ENCODE measurements at places on chromosomes 12 and 14. TPM values are rescaled to one million over a fixed set of nuclear protein-coding genes. Genes with fewer than 3 reads are reported as not detected.

GDF11 gene
- 7.7 TPM for total RNA-seq

ANO2 gene
- not detected for total RNA-seq

- no peak for DNase-seq
- H3K36me3 ChIP-seq, result no peaks in the 10 kb centered on the region
- H3K4me3 ChIP-seq, result peak overlapping the region; percentile 33
- H3K4me1 ChIP-seq, result peaks cover 17% of the 10 kb centered on the region
- H3K27me3 ChIP-seq, result peaks cover under 1% of the 10 kb centered on the region
These were observed 400 bp downstream of the LRP1 start for GRCh38 chr12:57128519-57129247.

GRCh38 chr12:54956818-54957641, 27.5 kb downstream of the TESPA1 start:
- H3K27me3 ChIP-seq, result no peaks in the 10 kb centered on the region
- peak overlapping the region; percentile 67 for H3K4me3 ChIP-seq
- H3K4me1 ChIP-seq, result peaks cover 34% of the 10 kb centered on the region

DNA sequence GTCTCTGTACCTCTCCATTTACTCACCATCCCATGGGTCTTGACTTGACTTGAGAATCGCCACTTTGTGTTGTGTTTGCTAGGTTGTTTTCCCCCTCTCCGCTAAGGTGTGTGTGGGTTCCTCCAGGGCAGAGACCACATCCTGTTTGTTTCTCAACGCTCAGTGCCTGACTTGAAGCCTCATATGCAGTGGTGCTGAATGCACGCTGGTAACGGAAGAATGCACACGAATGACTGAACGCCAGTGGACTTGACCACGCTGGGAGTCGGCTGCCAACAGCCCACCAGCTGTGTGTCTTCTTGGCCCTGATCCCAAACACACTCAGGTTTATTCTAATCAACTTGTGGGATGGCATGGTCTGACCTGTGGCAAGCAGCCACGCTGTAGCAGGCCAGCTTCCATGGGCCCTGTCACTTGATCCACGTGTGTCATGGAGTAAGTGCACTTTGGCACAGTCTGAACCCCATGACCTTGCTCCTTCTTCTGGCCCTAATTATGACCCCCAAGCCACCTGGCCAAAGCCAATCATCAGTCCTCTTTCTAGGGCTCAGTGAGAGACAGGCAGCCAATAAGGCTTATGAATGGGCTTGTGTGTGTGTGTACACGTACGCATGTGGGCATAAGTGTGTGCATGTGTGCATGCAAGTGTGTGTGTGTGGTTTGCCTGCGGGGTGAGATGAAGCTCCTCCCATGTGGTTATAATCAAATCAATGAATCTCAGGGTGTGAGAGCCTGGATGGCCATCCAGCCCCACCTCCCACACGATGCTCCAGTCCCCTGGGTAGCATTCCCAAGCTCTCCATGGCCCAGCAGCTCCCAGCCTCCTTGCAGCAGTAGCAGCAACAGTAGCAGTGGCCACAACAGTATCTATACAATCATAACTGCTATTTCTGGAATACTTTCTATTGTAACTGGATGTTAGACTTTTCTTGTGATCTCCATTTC, 6.4 kb upstream of the TC2N start:
- no peaks in the 10 kb centered on the region for H3K27me3 ChIP-seq
- H3K4me3 ChIP-seq, result peak overlapping the region; percentile 91
- DNase-seq, result peak; percentile 69
- H3K27ac ChIP-seq, result peak overlapping the region; percentile 97

GRCh38 chr14:91396959-91397815, 20.4 kb downstream of the CCDC88C start:
- peaks cover 57% of the 10 kb centered on the region for H3K4me1 ChIP-seq
- H3K36me3 ChIP-seq, result peaks cover 10% of the 10 kb centered on the region
- no peaks in the 10 kb centered on the region for H3K27me3 ChIP-seq
- H3K4me3 ChIP-seq, result peak overlapping the region; percentile 72
- peak overlapping the region; percentile 99 for H3K27ac ChIP-seq

GRCh38 chr12:57234571-57235016, 5.1 kb downstream of the SHMT2 start:
- no peak overlapping the region for H3K4me3 ChIP-seq
- peaks cover 48% of the 10 kb centered on the region for H3K4me1 ChIP-seq
- H3K27ac ChIP-seq, result peak overlapping the region; percentile 85
- H3K27me3 ChIP-seq, result peaks cover 26% of the 10 kb centered on the region
- no peak for DNase-seq
- no peaks in the 10 kb centered on the region for H3K36me3 ChIP-seq

DNA sequence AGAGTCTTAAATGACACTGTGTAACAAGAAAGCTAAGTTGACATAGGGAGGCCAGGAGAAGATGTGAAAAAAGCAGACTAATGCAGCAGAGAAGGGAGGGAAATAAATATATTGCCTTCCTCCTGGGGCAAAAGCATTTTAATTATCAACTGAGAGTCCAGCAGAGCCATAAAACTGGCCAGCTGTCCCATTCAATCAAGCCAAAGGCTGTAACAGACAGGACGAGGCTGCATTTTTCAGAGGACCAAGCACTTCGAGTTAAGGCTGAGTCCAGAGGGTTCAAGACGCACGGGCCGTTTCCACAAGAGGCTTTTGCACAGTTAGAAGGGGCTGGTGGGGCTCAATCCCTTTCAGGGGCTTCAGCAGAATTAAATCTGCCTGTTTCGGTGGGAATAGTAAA, 20.4 kb downstream of the MAP3K9 start:
- H3K27me3 ChIP-seq, result no peaks in the 10 kb centered on the region
- H3K4me3 ChIP-seq, result no peak overlapping the region
- H3K36me3 ChIP-seq, result peaks cover 28% of the 10 kb centered on the region
- H3K27ac ChIP-seq, result no peak overlapping the region
- no peaks in the 10 kb centered on the region for H3K4me1 ChIP-seq
- no peak for DNase-seq
